ENCODE measurements at places on chromosomes 2 and 18. TPM values are rescaled to one million over a fixed set of nuclear protein-coding genes. Genes with fewer than 3 reads are reported as not detected.

DNA sequence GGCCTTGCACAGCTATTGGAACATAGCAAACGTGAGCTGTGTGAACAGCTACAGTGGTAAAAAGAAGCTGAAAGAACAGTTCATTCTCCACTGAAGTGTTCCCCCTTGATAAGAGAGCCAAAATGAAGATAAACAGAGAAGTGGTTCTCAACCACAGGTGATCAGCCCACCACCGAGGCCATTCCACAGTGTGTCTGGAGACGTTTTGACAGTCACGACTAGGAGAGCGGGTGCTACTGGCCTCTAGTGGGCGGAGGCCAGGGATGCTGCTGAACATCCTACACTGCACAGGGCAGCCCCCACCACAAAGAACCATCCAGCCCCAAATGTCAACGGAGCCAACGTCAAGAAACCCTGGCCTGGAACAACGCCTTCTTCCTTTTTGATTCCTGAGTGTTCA is 38.4 kb downstream of the ADCY3 start:
- no peak for DNase-seq
- H3K27ac ChIP-seq = no peak overlapping the region
- H3K4me3 ChIP-seq = no peak overlapping the region
- peaks cover 3% of the 10 kb centered on the region for H3K4me1 ChIP-seq
- H3K36me3 ChIP-seq = no peaks in the 10 kb centered on the region
- no peaks in the 10 kb centered on the region for H3K27me3 ChIP-seq

Gene UXS1
- total RNA-seq = 18.6 TPM

DNA sequence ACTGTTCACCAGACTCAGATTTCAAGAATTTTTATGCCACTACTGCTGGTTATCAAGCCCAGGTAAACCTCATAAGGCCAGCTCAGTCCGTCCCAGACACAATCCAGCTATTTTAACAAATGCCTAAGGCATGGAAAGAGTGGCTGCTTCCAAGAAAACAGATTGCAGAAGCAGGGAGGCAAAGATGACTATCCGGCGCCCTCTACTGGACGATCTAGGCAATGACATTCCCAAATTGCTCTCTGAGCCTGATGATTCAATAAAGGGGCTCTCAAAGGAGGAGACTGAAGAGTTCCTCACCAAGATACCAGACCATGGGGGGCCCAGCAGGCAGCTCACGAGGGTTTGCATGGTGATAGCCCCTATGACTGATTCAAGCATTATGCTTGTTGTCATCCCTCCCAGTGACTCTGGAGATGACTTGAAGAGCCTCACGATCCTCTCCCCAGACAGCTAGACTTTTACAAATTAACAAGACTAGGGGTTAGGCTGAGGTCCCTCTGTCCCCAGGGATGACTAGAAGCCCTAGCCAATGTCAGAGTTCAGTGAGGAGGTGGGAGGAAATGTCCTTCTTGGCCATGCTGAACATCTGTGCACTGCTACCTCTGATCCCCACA is 25.0 kb downstream of the SERPINB8 start:
- no peaks in the 10 kb centered on the region for H3K27me3 ChIP-seq
- no peak overlapping the region for H3K27ac ChIP-seq
- no peak overlapping the region for H3K4me3 ChIP-seq
- DNase-seq = no peak

Gene LIMS2
- total RNA-seq = 5.3 TPM

DNA sequence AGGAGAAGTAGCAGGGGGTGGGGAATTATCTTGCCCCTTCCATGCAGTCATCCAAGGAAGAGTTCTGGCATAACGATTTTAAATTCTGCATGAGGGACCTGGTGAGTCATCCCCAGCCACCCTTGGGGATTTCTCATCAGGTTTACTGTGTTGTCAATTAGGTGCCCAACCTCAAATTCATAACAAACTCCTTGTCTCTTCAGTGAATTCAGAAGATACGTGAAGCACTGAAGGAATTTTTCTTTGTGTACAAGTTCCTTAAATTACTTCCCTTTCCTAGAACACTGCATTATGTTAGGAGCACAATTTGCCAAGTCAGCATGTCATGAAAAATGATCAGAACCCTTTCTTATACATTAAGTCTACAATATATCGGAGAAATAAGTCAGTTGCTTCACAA is 70.8 kb upstream of the NOSTRIN start:
- H3K4me1 ChIP-seq = peaks cover 23% of the 10 kb centered on the region
- no peak overlapping the region for H3K27ac ChIP-seq
- H3K27me3 ChIP-seq = no peaks in the 10 kb centered on the region
- no peaks in the 10 kb centered on the region for H3K36me3 ChIP-seq

Gene MREG
- not detected for total RNA-seq

DNA sequence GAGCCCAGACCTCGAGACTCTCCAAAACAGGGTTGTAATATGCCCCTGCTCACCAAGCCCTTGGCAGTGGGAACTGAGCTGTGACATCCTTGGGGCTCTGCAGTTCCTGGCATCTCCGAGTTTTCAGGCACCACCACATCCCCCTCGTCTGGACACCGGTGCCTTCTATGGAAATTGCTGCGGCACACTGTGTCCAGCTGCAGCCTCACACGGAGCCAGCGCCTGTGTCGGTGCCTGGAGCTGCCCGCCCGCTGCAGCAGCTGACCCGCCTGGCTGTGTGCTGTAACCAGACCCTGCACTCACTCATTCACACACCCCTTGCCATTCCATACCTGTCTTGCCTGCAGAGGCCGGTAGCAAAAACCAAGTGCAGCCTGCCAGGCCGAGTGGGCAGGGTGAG is 11.8 kb downstream of the IWS1 start:
- H3K4me3 ChIP-seq = peak overlapping the region; percentile 42
- H3K4me1 ChIP-seq = peaks cover 75% of the 10 kb centered on the region
- H3K36me3 ChIP-seq = no peaks in the 10 kb centered on the region
- no peaks in the 10 kb centered on the region for H3K27me3 ChIP-seq

- no peak overlapping the region for H3K4me3 ChIP-seq
- H3K4me1 ChIP-seq = no peaks in the 10 kb centered on the region
- no peaks in the 10 kb centered on the region for H3K27me3 ChIP-seq
- DNase-seq = no peak
- H3K27ac ChIP-seq = no peak overlapping the region
Observed at GRCh38 chr2:68023904-68024303, 38.9 kb downstream of the C1D start.

Gene AMER3
- total RNA-seq = not detected

DNA sequence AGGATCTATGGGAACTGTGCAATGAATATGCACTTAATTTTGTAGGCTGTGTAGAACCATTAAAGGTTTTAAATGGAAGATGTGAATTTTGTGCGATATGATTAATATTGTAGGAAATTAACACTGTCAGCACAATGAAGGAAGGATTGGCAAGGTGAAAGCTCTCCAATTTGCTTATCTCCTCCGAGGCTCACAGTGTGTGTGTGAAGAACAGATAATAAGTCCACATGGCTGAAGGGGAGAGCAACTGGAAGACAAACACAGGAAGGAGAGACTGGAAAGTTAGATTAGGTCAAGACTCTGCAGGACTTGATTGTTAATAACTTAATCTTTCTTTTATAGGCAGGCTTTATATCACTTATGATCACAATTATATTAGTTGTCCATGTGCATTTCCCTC is 269.7 kb upstream of the VRK2 start:
- DNase-seq = no peak
- no peak overlapping the region for H3K4me3 ChIP-seq
- H3K27ac ChIP-seq = no peak overlapping the region
- H3K4me1 ChIP-seq = no peaks in the 10 kb centered on the region
- H3K27me3 ChIP-seq = no peaks in the 10 kb centered on the region
- H3K36me3 ChIP-seq = no peaks in the 10 kb centered on the region

DNA sequence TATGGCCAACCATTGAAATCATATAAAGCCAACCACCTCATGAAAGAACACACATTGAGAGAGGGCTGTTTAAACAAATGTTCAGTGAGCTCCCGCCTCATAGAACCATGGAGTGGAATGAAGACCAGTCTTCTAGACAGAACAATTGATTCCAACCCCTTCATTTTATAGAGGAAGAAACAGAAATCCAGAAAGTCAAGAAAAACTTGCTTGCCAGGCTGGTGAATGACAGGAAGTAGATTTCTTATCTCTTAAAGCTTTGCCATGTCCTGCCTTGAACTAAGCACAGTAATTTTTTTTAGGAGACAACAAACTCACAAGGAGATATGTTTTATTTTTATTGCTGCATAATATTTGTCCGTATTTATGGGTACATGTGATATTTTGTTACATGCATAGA is 16.5 kb upstream of the NRP2 start:
- no peaks in the 10 kb centered on the region for H3K36me3 ChIP-seq
- H3K27me3 ChIP-seq = no peaks in the 10 kb centered on the region
- no peak for DNase-seq
- H3K27ac ChIP-seq = no peak overlapping the region
- no peak overlapping the region for H3K4me3 ChIP-seq
- H3K4me1 ChIP-seq = no peaks in the 10 kb centered on the region

GRCh38 chr2:28247734-28248133 is 144.9 kb upstream of the FOSL2 start:
- H3K4me3 ChIP-seq = no peak overlapping the region
- H3K27ac ChIP-seq = no peak overlapping the region
- no peaks in the 10 kb centered on the region for H3K36me3 ChIP-seq
- no peak for DNase-seq
- H3K4me1 ChIP-seq = peaks cover 19% of the 10 kb centered on the region

DNA sequence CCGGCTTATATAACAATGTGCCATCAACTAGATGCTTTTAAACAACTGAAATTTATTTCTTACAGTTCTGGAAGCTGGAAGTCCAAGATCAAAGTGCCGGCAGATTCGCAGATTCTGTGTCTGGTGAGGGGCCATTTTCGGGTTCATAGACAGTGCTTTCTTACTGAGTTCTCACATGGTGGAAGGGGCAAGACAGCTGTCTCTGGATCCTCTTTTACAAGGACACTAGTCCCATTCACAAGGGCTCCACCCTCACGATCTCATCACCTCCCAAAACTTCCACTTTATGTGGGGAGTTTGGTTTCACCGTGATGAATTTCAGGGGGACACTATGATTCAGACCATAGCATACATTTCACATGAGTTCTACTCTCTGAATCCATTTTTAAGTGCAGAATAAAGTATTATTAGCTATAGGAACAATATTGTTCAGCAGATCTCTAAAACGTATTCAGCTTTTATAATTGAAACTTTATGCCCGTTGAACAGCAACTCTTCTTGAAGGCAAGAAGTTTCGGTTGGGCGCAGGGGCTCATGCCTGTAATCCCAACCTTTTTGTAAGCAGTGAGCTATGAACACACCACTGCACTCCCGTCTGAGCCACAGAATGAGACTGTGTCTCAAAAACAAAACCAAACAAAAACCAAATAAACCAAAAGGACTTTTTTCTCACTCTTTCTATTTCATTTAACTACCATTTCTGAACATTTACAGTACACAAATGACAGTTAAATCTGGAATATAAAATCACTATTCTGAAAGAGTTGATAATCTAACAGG is 502.8 kb downstream of the CMPK2 start:
- no peak overlapping the region for H3K27ac ChIP-seq
- no peak for DNase-seq
- no peak overlapping the region for H3K4me3 ChIP-seq

Gene AKAIN1
- total RNA-seq = not detected

GRCh38 chr18:136433-136832 is 21.9 kb upstream of the USP14 start:
- no peaks in the 10 kb centered on the region for H3K27me3 ChIP-seq
- no peak for DNase-seq

DNA sequence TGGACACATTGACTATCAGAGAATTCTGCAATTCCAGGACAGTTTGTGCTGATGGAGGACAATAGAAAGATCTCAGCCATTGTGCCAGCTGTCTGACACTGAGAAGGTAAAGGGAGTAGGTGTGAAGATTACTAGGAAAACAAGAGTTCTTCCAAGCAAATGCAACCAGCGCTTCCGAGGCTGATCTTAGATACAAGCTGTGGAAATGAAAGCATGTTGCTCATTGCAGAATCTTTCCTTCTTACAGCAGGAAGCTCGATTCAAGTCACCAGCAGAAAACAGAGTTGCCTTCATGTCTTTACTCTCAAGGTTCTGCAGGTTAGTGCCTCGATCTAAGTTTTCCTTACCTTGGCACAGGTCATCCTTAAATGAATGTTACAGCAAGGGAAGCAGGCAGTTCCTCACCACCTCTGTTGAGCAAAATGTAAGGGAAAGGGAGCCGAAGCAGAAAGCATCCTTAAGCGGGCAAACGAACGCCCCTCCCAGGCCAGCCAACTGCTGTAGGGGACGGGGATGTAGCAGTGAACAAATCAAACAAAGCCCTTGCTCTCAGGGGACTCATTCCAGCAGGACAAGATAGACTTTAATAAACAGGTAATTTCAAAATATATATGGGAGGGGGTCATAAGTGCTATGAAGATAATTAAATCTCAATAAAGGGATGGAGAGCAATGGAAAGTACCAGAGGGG is 54.3 kb downstream of the MARCHF4 start:
- no peaks in the 10 kb centered on the region for H3K4me1 ChIP-seq
- no peaks in the 10 kb centered on the region for H3K27me3 ChIP-seq
- DNase-seq = no peak
- H3K4me3 ChIP-seq = no peak overlapping the region

DNA sequence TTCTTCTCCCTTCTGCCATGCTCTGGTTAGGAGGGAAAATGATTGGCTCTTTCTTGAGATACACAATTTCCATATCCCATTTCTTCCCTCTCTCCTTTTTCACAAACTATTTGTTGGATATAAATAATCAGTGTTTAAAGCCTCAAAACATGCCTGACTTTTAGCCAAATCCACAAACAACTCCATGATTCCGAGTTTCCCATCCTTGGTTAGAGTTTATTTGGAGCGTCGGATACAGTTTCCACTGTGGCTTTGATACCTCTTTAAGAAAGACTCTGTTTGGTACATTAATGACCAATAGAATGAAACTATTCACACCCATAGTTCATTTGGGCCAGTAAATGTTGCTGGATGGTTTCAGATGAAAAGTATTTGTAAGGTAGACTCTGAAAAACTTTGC is 5.9 kb upstream of the FHL2 start:
- no peaks in the 10 kb centered on the region for H3K27me3 ChIP-seq
- peaks cover 27% of the 10 kb centered on the region for H3K4me1 ChIP-seq
- DNase-seq = no peak
- no peaks in the 10 kb centered on the region for H3K36me3 ChIP-seq

DNA sequence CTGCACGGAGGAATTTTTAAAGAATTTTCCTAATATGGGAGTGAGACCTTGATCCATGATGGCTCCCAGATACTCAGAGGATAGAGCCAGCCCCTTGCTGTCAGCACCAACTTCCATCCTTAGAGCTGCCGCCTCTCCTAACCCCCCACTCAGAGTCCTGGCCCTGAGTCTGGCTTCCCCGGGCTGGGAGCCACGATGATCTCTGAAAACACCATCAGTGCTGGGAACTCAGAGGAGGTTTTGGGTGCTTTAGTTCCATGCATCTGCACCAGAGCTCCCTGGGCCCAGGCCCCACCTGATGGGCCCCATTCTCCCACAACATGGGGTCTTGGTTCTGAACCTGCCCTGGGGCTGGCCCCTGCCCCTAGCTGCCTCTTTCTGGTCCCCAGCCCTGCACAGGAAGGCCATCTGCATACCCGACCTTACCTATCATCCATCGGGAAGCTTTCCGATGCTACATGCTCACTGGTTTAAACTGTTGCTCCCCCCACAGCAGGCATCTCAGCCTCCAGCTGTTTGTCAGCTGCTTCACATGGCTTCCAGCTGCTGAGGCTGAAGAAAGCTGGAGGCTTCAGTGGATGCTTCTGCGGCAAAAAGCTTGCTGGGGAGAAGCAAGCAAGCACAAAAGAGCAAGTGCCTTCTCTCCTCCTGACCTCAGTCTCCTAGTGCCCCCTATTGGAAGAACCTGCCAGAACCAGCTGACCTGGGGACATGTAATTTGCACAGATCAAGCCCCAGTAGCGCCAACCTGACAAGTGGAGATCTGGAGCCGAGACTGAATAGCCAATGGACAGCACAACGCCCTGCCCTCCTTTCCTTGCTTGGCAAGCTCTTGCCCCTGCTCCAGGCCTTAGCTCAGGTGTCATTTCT is 24.2 kb upstream of the RHOB start:
- no peaks in the 10 kb centered on the region for H3K27me3 ChIP-seq
- no peak overlapping the region for H3K4me3 ChIP-seq
- H3K27ac ChIP-seq = peak overlapping the region; percentile 41
- DNase-seq = peak; percentile 46
- no peaks in the 10 kb centered on the region for H3K36me3 ChIP-seq
- peaks cover 26% of the 10 kb centered on the region for H3K4me1 ChIP-seq
